ENCODE measurements at places on chromosomes 5 and 9.

- DNase-seq: no peak
Measured at GRCh38 chr9:133562611-133563290, 28.2 kb downstream of the ADAMTSL2 start.

DNA sequence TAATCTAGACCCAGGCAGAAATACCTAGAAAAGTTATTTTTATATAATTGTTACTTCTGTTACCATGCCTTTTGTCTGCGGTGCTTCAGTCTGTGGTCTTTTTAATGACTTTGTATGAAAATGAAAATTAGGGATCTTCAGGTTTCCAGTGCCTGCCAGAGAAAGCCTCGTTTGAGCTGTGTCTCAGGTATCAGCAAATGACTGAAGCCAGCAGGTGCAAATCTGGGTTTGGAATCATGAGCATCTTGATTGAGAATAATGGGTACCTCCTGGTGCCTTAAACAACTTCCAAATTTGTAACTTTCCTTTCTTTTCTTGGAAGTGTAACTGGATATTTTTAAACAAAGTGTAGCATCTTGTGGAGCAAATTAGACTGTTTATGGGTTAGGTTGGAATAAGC, 4.3 kb downstream of the ZBTB34 start:
- DNase-seq: no peak

DNA sequence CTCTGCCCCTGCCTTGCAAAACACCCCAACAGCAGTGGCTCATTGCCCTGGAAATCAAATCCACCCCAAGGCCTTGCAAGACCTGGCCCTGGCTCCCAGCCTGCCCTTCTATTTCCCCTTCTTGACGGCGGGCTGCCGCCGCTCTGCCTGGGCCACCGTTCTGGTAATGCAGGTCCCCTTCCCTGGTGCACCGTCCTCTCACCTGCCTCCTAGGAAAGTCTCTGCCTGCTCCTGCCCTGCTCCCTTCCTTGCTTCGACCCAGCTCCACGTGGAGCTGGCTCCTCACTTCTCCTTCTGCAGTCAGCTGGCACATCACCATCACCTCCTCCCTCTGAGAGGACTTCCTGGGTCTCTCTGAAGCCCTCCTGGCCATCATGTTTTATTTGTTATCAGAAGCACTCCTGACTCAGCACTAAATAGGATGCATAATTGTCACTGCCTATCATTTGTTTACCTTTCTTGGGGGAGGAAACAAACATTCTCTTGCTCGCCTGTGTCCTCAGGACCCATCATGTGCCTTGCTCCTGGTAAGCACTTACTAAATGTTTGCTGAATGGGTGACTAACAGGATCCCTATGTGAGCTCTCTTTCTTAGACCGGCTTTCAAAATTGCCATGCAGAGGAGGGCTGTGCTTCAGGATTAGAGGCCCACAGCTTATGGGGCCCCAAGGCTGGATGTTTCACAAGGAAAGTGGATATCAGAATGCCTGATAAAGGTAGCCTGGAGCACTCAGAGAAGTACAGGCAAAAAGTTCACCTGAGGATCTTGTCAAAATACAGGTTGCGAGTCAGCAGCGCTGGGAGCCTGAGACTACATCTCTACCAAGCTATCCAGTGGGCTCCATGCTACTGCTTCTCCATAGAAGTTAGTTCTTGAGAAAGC, 19.6 kb upstream of the C5orf47 start:
- DNase-seq: no peak

DNA sequence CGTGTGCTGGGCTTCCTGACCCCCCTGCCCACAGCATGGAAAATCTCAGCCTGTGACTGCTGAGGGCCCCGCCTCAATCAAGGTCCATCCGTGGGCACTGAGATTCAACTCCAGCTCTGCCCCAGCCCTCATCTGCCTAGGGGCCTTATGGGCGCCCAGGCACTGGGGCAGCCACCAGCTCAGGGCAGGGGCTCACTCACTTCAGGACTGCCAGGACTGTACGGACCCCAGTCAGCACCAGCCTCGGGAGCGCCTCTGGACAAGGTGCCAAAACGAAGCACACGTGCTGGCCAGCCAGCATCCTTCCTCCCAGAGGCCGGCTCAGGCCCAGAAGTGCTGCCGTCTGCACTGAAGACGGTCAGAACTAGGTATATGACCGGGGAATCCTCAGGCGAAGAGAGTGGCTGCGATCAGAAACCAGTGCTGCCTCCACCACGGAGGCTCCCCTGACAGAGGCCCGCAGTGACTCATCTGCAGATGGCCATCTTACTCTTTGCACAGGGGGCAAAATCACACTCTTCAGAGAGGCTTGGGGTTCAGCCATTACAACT, 19.6 kb downstream of the CLPTM1L start:
- DNase-seq: no peak

- no peak for DNase-seq
Measured at GRCh38 chr9:23598994-23599393, 227.0 kb downstream of the ELAVL2 start.

GRCh38 chr5:93247105-93247504, 333.9 kb downstream of the NR2F1-AS1 start:
- DNase-seq: no peak

DNA sequence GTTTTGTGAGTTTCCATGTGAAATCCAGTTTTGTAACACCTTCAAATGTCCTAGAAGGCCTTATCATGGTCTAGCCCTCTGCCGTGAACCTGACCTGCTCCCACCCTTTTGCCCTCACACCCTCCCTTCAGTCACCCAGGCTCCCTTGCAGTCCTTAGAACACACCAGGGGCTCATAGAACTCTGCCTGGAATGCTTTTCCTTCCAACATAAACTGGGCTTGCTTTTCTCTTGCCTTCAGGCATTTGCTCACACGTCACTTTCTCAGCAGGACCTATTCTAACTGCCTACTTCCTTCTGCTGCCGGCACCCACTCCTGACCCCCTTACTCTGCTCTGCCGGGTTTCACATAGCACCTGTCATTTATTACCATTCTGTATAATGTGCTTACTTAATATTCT, 111.9 kb downstream of the PDE8B start:
- DNase-seq: no peak

GRCh38 chr5:99037668-99038067, 108.9 kb upstream of the CHD1 start:
- DNase-seq: no peak

- no peak for DNase-seq
Measured at GRCh38 chr5:96440185-96440538, 7.1 kb upstream of the PCSK1 start.

- no peak for DNase-seq
Measured at GRCh38 chr5:179170606-179171005, 110.4 kb downstream of the ZNF354C start.

GRCh38 chr5:78824831-78825281, 160.3 kb downstream of the ARSB start:
- no peak for DNase-seq

GRCh38 chr5:79001471-79001870, 16.4 kb upstream of the ARSB start:
- no peak for DNase-seq

DNA sequence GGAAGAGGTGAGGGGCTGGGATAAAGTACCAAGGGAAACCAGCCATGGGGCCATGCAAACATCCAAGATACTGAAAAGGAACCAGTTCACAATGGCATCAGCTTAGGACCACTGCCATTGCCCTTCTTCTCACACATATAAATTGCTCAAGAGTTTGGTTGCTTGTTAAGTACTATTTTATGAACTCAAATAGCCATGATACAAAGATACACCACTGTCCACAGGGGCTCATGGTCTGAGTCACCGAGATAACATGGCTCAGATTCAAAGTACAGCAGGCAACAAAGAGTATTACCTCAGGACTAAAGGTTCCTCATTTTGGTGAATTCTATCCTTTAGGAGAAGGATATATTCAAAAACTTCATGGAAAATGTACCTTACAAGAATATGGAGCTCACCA, 55.6 kb downstream of the FANCC start:
- DNase-seq: no peak

- DNase-seq: no peak
Measured at GRCh38 chr9:128335161-128335560, 5.2 kb upstream of the SLC27A4 start.

- DNase-seq: no peak
Measured at GRCh38 chr9:121289026-121289771, 21.2 kb downstream of the GSN start.

GRCh38 chr9:131583836-131584555, 38.7 kb downstream of the PRRT1B start:
- DNase-seq: no peak

DNA sequence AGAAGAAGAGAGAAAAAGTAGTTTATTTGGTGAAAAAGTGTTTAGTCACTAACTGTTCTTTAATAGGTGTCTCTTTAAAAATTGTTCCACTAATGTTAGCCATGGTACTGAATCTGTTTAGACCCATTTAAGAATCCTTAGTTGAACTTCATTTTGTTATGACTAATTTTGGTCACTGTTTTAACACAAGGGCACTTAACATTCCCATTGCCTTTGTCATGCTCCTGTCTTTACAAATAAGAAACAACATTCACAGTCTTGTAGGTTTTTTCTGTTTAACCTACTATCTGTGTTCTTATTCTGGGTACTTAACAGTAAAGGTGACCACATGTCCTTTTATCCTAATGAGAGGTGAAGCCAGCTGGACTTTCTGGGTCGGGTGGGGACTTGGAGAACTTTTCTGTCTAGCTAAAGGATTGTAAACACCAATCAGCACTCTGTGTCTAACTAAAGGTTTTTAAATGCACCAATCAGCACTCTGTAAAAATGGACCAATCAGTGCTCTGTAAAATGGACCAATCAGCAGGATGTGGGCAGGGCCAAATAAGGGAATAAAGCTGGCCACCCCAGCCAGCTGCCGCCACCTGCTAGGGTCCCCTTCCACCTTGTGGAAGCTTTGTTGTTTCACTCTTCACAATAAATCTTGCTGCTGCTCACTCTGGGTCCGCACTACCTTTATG, 116.7 kb downstream of the WDR70 start:
- no peak for DNase-seq

GRCh38 chr9:128104171-128104618, 23.3 kb downstream of the PTGES2 start:
- no peak for DNase-seq

DNA sequence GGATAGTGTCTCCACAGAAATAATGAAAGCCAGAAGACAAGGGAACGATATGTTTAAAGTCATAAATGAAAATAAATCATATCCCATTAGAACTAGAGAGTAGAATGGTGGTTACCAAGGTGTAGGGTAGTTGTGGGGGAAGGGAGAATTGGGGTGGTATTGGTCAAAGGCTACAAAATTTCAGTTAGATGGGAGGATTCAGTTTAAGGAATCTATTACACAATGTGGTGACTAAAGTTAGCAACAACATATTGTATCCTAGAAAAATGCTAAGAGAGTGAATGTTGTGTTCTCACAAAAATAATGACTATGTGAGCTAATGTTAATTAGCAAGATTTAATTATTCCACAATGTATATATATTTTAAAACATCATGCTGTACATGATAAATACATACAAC, 27.8 kb upstream of the LARP1 start:
- DNase-seq: no peak

- DNase-seq: no peak
Measured at GRCh38 chr5:98934546-98934945, 5.7 kb upstream of the CHD1 start.

- DNase-seq: no peak
Measured at GRCh38 chr9:136621019-136621733, 41.5 kb upstream of the EGFL7 start.

DNA sequence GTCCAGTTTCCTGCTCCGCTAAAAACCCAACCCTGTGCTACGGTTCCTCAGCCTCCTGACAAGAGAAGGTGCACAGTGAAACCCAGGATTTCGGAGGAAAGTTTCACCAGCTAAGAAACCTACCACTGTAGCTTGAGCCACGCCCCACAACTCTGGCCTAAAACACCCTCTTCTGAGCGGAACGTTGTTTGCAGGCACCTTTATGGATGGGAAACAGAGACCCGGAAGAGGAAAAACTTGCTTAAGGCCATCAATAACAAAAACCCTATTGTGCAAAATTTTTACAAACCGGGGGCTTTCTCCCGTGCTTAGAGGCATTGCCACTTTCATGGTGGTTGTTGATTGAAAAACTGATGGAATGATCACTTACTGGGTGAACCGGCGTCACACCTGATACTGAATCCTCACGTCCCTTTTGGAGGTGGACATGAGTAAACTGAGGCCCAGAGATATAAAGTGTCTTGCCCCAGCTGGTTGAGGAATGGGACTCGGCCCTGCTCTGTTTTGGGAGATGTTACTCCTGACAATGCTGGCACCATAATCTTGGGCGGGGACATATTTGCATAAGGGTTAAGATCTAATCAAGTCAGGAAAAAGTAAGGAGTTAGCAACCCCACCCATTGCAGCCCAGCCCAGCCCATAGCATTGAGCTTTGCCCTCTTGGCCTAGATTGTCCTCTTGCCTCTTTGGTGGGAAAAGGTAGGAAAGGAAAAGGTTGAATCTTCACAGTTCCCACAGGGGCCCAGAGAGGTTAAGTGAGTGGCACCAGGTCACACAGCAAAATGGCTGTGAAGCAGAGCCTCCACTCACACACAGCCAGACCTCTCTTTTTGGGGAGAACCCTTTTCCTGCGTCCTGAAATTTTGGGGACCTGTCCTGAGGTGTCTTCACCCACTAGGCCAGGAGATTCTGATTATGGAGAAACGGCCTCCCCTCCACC, 23.2 kb upstream of the PTGS1 start:
- DNase-seq: no peak

GRCh38 chr9:124455820-124456219, 5.6 kb downstream of the ADGRD2 start:
- DNase-seq: no peak

- DNase-seq: no peak
Measured at GRCh38 chr9:85451680-85452079, 290.1 kb downstream of the AGTPBP1 start.

DNA sequence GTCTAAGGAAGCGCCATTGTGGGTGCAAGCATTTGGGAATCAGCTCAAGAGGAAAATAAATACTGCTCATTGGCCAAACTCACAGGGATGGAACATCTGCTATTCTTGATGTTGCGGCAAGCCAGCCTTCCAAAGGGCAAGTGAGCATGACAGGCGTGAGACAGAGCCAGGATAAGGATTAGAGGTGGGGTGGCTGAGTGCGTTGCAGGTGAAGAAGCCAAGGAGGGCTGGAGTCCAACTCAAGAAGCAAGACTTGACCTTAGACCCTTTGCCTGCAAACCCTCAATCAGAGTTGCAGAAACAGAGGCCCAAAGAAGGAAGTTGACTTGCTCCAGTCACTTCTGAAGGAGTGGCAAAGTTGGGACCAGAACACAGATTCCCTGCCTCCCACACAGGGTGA, 79.4 kb downstream of the WWC1 start:
- no peak for DNase-seq

GRCh38 chr5:83488271-83488670, 16.7 kb downstream of the VCAN start:
- no peak for DNase-seq

GRCh38 chr5:116306846-116307245, 222.0 kb downstream of the COMMD10 start:
- no peak for DNase-seq

Data from caudate nucleus (tissue), 63 donors.